ENCODE measurements at places on chromosomes 11 and 22. TPM values are rescaled to one million over a fixed set of nuclear protein-coding genes. Genes with fewer than 3 reads are reported as not detected.

Gene IGLL1
- not detected for polyA plus RNA-seq

Gene NTM
- polyA plus RNA-seq = 92.8 TPM

Gene OVCH2
- not detected for polyA plus RNA-seq

Gene PGR
- not detected for polyA plus RNA-seq

Gene REXO2
- 24.1 TPM for polyA plus RNA-seq

Gene LDHA
- 162 TPM for polyA plus RNA-seq

Gene SLC22A9
- polyA plus RNA-seq = 0.14 TPM

Gene OR2AG2
- polyA plus RNA-seq = not detected

Gene FXYD2
- 0.63 TPM for polyA plus RNA-seq

Gene NPAS4
- polyA plus RNA-seq = not detected

Gene TMPRSS6
- polyA plus RNA-seq = 45.4 TPM

Gene PRR33
- not detected for polyA plus RNA-seq

Gene DEUP1
- 0.71 TPM for polyA plus RNA-seq

Gene TENM4
- 15.7 TPM for polyA plus RNA-seq

Gene TRIM49
- polyA plus RNA-seq = not detected

Gene ART1
- not detected for polyA plus RNA-seq
